ENCODE measurements at places on chromosomes 1 and 21.
A peak's percentile ranks its signal among the peaks of the same experiment; 100 is the strongest.

GRCh38 chr1:21261551-21262292 lies 28.5 kb downstream of the ECE1 start:
- no peak for DNase-seq

DNA sequence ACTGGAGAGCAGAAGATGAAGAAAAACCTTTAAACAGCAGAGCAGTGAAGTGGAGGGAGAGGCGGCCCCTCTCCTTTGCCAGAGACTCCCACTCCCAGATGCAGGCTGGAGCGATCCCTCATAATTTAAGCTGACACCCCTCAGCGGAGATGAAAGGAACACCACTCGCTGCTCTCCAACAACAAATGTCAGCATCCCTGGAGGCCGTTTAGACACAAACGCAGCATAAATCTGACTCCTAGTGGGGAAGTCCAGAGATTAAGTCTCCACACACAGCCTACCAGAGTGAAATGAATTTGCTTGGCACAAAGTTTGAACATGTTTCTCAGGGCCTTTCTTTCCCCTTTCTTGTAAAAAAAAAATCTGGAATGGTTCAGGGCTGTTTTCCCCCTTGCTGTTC lies 137.8 kb downstream of the LMX1A start:
- no peak for DNase-seq

DNA sequence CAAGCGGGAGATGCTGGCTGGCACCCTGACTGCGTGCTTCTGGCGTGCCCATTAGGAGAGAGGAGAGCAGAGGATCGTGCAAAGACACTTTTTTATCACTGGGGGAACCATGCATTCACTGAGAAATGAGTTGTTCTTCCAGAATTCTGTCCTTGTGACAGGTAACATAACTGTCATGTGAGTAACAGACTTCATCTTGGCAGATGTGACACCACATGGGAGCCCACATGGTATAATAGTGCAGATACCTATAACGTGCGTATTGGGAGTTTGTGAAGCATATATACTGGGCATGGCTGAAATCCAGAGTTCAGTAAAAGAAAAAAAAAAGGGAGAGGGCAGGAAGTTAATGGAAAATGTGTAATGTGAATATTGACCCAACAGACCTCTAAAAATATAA lies 159.6 kb upstream of the BACE2 start:
- DNase-seq, result no peak

GRCh38 chr1:56150441-56151215 lies 428.7 kb downstream of the PLPP3 start:
- DNase-seq, result no peak

GRCh38 chr1:223872308-223872901 lies 26.7 kb upstream of the TP53BP2 start:
- no peak for DNase-seq

- no peak for DNase-seq
Measured at GRCh38 chr1:119251751-119252150, 111.3 kb upstream of the WARS2 start.

DNA sequence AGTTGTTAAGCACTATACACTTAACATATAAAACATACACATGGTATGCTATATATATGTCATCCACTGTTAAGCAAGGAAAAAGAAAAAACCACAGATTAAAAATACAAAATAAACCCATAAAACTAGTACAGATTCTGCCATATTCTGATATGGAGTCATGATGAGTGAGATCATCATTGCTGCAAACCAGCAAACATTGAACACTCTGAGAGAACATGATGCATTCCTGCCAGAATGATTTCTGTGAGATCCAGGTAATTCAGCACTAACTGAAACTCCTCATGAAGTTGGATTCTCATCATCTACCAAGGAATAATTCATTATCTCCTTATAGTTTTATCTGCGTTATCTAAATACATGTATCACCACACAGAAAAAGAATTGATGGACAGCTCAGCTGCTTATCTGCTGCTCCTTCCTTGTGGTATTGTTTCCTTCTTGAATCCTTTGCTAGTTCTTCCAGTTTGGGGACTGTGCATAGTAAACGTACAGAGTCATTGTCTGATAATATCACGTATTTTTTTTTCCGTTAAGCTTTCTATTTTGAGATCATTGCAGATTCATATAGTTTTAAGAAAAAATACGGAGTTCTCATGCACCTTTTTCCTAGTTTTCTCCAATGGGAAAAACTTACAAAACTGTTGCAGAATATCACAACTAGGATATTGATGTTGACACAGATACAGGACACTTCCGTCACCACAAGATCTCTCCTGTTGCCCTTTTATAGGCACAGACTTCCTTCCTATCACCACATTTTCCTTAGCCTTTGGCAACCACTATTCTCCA lies 9.3 kb downstream of the RAB4A start:
- DNase-seq, result no peak

DNA sequence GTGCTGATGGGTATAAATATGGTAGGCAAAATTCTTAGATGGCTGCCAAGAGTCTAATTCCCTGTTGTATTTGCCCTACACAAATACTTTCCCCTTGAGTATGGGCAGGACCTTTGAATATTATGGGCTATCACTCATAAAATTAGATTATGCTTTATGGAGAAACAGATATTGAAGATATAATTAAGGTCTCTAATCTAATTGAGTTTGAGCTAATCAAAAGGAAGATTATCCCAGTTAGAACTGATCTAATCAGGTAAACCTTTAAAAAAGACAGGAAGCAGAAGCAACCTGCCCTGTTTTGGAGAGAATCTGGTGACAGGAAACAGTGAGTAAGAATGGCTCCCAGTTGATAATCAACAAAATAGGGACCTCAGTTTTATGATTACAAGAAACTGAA lies 609.0 kb upstream of the PRMT6 start:
- DNase-seq, result no peak

DNA sequence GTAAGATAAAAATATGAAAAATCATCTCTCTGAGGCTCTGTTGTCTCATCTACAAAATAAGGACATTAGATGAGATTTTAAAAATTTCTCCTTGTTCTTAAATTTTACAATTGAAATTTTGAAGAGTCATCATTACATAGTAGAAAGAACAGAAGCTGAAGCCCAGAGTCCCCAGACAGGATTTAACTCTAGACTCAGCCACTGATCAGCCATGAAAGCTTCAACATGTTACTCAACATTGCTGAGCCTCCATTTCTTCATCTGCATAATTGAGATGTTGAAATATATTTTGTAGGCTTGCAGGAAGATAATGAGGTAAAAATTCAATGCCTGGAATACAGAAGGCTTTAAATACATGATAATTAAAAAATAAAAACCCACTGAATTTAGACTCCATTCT lies 633.3 kb downstream of the LMO4 start:
- DNase-seq, result no peak

- DNase-seq, result no peak
Measured at GRCh38 chr1:217089361-217090014, 366.3 kb upstream of the ESRRG start.

DNA sequence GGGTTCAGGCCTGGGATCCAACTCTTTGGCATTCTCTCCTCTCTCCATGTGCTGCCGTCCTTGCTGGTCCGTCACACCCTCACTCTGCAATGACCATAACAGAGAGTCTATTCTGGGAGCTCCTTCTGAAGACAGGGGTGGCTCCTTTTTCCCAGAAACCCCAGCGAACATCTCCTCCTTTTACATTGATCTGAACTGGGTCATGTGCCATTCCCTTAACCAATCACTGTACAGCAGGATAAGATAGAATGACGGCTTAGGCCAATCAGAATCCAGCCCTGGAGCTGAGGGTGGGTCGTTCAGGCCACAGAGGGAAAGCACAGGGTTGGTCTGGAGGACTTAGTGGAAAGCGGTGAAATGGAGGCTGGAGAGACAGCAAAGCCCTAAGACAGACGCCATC lies 740.1 kb downstream of the MATN1 start:
- DNase-seq, result no peak

DNA sequence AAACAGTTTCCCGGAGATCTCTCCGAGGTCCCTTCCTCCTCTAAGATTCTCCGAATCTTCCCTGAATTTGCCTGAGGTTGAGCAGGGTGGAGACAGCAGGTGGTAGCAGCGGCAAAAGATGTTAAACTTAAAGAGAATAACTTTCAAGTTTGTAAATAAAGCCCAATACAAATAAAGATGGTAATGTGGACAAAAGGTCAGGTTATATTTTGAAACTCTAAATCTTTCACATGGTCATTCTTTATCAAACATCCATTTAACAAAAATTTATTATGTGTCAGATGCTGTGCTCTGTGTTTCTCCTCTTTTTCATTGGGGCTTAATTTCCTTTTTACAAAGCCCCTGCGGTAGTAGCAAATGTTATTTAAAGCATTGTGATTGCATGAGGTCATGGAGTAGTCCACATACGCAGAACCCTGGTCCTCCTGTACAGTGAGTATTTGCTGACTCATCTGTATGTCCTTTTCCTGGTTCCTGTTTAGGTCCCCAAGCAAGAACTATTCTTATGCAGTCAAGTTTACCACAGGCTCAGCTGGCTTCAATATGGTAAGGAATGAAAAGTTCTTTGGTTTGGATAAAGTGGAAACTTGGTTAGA lies 119.2 kb downstream of the ITSN1 start:
- no peak for DNase-seq

DNA sequence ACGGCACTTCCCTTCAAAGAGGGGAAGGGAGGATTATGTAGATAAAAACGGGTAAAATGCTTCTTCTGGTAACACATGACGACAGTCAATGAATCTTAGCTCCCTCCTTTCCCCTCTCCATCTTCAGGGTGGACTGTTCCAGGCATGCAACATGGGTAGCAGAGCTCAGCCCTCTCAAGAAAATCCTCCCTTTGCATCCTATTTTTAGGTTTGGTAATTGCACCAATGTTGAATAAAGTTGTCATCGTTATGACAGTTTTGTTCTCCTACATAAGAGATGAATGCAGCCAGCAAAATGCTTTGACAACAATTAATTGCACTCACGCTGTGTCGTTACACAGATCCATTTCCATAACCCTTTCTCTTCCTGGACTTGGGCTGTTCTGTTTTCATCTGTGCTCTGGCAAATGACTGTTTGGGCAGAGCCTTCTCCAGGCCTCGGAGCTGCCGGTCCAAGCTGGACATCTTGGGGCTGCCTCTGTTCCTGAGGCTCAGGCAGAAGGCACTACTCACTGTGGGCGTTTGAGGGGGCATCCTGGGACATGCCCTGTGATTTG lies 127.6 kb downstream of the CNIH3 start:
- no peak for DNase-seq

GRCh38 chr1:194570476-194570875 lies 1384.1 kb upstream of the B3GALT2 start:
- DNase-seq, result no peak

- peak; percentile 3 for DNase-seq
Measured at GRCh38 chr1:187817782-187818181, 989.0 kb downstream of the PLA2G4A start.

All from Jurkat, Clone E6-1 (cell line).